ENCODE measurements at places on chromosomes 4 and X.

DNA sequence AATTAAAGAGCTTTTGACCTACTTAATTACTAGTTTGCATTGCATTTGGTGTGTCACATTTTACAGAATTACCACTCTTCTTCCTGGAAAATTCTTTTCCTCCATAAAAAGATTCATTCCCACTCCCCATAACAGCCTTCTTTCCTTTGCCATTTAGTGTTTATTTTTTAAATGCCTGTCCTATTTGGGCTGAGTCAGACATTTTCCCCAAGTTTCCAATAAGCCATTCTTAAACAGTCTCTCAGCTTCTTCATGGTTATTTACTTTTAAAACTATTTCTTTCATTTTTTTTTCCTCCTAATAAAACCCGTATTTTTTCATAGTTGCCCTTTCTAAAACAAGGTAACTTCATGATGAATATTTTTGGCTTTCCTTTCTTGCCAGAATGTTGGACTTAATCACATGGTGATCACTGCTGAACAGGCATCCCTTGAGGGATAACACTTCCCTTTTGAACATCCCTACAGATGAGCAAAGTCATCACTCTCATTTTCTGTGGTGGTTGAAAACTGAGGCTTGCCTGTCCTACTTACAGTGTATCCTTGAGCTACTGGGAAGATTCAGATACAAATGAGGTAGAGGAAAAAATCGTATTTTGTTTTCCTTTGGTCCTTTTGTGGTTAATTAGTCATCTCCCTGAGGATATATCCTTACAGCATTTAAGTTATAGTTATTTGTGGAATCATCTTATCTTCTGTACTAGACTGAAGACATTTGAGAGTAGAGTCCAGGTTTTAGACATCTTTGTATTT, 520.5 kb upstream of the NR3C2 start:
- no peak overlapping the region for H3K4me3 ChIP-seq
- no peak overlapping the region for H3K27ac ChIP-seq
- H3K4me1 ChIP-seq, result no peaks in the 10 kb centered on the region
- H3K27me3 ChIP-seq, result no peaks in the 10 kb centered on the region

- peaks cover 57% of the 10 kb centered on the region for H3K4me1 ChIP-seq
- H3K4me3 ChIP-seq, result no peak overlapping the region
- H3K36me3 ChIP-seq, result peaks cover under 1% of the 10 kb centered on the region
- H3K27me3 ChIP-seq, result no peaks in the 10 kb centered on the region
Observed at GRCh38 chr4:7805533-7806337, 133.9 kb downstream of the AFAP1 start.

DNA sequence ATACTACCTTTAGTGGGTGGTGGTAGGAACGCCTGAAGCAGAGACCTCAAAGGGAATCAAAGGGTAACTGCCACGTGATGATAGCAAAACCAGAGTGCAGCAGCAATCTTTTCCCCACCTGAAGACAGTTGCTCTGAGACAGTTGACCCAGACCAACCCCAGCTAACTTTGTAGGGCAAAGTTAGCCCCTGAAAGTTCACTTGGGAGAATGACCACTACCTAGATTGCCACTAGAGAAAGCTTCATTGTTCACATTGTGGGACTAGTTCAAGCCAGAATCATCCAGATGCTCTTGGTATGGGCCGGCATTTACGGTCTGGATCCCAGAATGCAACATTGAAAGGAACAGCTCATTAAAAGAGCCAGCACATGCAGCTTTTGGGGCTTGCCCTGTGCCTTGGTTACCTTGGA, 4.1 kb downstream of the SEPTIN6 start:
- H3K27ac ChIP-seq, result no peak overlapping the region
- no peak overlapping the region for H3K4me3 ChIP-seq
- H3K4me1 ChIP-seq, result peaks cover 4% of the 10 kb centered on the region
- no peak for DNase-seq
- no peaks in the 10 kb centered on the region for H3K27me3 ChIP-seq
- no peaks in the 10 kb centered on the region for H3K36me3 ChIP-seq

DNA sequence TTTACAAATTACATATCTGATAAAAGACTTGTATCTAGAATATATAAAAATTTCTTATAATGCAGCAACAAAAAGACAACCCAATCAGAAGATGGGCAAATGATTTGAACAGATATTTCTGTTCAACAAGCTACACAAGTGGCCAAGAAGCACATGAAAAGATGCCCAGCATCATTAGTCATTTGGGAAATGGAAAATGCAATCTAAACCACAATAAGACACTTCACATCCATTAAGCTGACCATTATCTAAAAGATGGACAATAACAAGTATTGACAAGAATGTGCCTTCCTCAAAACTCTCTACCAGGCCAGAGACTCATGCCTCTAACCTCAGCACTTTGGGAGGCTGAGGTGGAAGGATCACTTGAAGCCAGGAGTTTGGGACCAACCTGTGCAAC, 53.9 kb downstream of the SPINK2 start:
- DNase-seq, result no peak
- no peaks in the 10 kb centered on the region for H3K36me3 ChIP-seq
- H3K27ac ChIP-seq, result no peak overlapping the region
- H3K4me3 ChIP-seq, result no peak overlapping the region
- no peaks in the 10 kb centered on the region for H3K27me3 ChIP-seq
- no peaks in the 10 kb centered on the region for H3K4me1 ChIP-seq

DNA sequence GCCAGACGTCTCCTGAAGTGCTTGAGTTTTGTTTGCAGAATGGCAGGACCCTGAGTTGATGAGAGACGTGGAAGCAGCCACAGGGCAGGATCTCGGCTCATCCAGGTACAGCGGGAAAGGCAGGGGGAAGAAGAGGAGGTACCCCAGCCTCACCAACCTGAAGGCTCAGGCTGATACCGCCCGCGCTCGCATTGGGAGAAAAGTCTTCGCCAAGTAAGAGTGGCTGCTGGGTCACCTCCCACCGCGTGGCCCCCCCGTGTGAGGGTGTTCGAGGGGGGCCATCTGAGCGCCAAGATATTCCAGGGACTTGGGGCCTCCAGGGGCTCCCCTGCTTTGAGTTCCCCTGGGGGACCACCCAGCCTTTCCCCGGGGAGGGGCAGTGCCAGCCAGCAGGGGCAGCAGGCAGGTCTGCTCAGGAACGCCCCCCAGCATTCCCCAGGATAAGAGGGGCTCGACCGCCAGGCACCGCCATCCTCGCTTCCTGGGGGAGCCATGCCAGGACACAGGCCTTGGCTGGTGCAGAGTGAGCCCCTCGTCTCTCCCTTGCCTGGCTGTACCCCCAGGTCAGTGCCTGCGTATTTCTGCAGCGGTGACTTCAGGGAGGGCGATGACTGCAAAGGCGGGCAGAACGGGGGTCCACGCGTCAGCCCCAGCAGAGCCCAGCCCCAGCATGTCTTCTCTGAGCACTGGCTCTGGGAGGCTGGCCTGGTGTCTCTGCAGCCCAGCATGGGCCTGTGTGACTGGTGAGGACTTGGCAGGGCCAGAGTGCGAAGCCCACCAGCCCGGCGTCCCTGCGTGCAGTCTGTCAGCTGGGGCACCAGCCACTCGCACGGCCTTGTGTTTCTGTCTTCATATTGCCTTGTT, 22.3 kb downstream of the NKX1-1 start:
- no peaks in the 10 kb centered on the region for H3K4me1 ChIP-seq
- H3K27me3 ChIP-seq, result no peaks in the 10 kb centered on the region
- no peak overlapping the region for H3K27ac ChIP-seq
- H3K36me3 ChIP-seq, result peaks cover 58% of the 10 kb centered on the region
- peak; percentile 37 for DNase-seq

- peak overlapping the region; percentile 1 for H3K27ac ChIP-seq
- DNase-seq, result no peak
- no peak overlapping the region for H3K4me3 ChIP-seq
- peaks cover 57% of the 10 kb centered on the region for H3K4me1 ChIP-seq
- no peaks in the 10 kb centered on the region for H3K36me3 ChIP-seq
Observed at GRCh38 chr4:86961605-86962295, 26.9 kb downstream of the AFF1 start.

DNA sequence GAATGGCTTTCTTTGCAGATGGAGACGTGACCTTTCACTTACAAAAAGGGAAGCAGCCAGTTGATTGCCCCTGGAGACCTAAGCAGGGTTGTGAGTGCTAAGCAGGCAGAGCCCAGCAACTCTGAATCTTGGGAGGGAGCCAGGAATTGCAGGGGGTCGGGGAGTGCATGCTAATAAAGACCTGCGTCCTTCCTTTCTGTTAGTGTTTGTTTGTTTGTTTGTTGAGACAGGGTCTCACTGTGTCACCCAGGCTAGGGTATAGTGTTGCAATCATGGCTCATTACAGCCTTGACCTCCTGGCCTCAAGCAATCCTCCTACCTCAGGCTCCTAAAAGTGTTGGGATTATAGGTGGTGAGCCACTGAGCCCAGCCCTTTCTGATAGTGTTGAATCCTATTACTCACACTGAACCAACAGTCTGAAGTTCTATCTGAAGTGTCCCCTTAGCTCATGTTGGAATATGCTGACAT, 137.4 kb downstream of the CEP135 start:
- H3K4me3 ChIP-seq, result no peak overlapping the region
- no peaks in the 10 kb centered on the region for H3K36me3 ChIP-seq
- no peak overlapping the region for H3K27ac ChIP-seq
- H3K27me3 ChIP-seq, result no peaks in the 10 kb centered on the region
